Aorta (tissue), 5 donors: ENCODE measurements at places on chromosomes 4 and X. TPM values are rescaled to one million over a fixed set of nuclear protein-coding genes. Genes with fewer than 3 reads are reported as not detected.

DNA sequence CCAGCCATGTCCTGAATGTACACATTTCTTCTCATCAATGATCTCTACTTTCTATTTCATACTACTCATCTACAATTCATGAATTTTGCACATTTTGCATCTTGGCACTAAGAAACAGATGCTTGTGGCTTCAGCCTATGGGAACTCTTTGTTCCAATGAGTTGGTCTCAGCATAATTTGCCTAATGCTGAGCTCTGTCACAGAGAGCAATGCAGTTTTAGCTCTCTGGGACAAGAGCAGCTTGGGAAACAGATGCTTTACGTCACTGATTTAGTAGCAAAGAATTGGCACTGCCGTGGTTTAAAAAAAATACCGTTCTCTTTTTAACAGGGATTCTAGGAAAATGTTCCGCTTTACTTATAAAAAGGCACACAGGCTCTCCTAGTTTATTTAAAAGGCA is 162.4 kb downstream of the WDFY3 start:
- no peak for DNase-seq

DNA sequence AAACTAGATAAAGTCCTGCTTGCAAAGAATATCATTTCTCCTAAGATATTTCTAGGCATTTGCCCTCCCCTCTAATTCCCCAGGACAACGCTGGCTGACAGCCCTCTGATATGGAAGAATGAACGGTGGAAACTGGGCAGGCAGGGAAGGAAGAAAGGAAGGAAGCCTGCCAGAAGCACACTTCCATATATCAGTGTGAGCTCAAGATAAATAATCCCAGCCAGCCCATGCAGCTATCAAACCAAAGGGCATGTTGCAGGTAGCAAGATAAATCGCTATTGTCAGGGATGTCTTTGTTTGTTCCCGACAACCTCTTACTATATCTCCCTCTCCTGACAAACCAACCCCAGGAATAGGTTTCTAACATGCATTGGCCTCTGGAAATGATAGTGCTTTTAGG is 412.8 kb downstream of the HNRNPD start:
- no peak for DNase-seq

GRCh38 chr4:48752726-48753125 is 27.4 kb downstream of the FRYL start:
- DNase-seq, result no peak

- DNase-seq, result peak; percentile 72
These were observed 12.7 kb downstream of the GAB3 start for GRCh38 chrX:154738011-154738738.

DNA sequence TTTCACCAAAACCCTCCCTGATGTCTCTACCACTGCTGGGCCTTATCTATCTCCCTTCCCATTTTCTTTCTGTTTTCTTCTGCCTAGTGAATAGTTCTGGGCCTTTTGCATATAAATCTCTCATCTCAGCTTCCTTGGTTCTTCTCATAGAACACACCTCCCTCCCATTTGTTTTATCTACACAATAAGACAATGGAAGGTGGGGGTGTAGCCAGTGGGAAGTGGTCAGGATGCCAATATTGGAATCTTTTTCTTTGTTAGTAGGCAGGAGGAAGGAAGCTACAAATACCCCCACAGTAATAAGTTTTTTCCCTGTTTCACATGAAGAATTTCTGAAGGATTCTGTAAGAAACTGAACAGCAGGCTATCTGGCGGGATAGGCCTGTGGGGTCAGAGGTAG is 30.9 kb upstream of the RHOH start:
- DNase-seq, result no peak

DNA sequence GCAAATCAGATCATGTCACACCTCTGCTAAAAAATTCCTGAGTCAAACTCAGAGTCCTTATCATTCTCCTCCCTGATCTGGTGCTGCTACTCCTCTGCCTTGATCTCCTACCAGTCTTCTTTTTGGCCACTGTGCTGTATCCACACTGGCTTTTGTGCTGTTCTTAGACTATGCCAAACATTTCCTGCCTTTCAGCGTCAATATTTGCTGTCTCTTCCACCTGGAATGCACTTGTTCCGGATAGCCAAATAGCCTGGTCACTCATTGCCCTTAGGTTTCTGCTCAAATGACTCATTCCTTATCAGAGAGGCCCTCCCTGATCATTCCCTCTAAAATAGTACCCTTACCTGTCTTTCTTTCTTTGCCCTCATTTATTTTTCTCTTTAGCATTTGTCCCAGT is 24.4 kb upstream of the RP2 start:
- no peak for DNase-seq

DNA sequence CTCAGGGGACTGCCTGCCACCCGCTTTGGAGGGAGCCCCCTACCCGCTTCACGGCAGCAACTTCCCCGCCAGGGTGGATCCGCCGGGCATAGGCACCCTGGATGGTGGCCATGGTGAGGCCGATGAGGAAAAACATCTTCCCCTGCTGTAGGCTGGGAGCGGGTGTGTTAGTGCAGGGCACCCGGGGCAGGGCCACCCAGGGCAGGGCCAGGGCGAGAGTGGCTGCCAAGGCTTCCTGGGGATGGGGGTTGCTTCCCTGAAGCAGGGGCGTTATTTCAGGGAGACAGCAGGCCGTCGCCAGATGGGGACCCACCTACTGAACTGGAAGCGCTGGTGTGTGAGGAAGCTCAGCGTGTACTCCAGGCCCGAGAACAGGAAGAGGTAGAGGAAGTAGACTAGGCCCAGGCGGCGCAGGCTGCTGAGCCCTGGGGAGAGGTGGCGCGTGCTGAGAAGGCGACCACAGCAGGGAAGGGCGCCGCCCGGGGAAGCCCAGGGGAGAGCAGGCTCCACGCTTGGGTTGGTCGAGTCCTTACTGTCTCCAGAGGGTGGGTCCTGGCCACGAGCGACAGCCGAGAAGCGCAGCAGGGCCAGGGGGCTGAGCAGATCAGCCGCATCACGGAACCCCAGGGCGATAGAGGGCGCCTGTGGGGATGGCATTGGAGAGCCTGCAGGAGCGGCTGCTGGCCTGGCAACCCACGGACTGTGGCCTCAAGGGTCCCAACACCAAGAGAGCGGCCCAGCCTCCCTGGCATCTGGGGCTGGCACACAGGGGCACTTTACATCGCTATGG is 31.5 kb downstream of the NOP14 start:
- DNase-seq, result peak; percentile 87

- DNase-seq, result no peak
These were observed 111.7 kb downstream of the LINC00632 start for GRCh38 chrX:140821280-140821679.

DNA sequence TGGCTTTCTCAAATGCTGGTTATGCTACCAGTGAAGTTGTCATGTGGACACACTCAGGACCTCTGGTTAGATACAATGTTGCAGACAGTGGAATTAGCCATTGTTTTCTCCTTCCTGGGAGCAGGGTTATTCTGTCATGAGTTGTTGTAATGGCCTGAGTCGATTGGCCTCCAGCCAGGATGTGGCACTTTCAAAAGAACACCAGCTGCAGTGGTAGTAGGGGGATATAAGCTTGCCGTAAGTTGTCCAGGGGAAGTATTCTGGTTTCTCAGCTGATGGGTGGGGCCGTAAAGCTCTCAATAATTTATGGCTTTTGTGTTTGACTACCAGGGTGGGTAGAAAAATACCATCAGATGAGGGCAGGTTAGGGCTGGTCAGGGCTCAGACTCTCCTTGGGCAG is 697.5 kb upstream of the GNPDA2 start:
- DNase-seq, result no peak

- DNase-seq, result no peak
These were observed 6.2 kb upstream of the CXCL3 start for GRCh38 chr4:74044677-74045076.

- DNase-seq, result no peak
These were observed 90.6 kb upstream of the WWC2 start for GRCh38 chr4:183008492-183008891.

- no peak for DNase-seq
These were observed 13.3 kb downstream of the CLDN2 start for GRCh38 chrX:106933538-106933961.

The CRMP1 gene
- total RNA-seq, result 2.0 TPM

The USP51 gene
- total RNA-seq, result 1.4 TPM

The NUDT10 gene
- 2.7 TPM for total RNA-seq
